Activated CD8-positive, alpha-beta memory T cell treated with anti-CD3 and anti-CD28 coated beads, Interleukin-2, amount 10 ng/mL, durations not matched to agents 7 days and 5 days (primary cell): ENCODE measurements at places on chromosomes 7 and 10.

DNA sequence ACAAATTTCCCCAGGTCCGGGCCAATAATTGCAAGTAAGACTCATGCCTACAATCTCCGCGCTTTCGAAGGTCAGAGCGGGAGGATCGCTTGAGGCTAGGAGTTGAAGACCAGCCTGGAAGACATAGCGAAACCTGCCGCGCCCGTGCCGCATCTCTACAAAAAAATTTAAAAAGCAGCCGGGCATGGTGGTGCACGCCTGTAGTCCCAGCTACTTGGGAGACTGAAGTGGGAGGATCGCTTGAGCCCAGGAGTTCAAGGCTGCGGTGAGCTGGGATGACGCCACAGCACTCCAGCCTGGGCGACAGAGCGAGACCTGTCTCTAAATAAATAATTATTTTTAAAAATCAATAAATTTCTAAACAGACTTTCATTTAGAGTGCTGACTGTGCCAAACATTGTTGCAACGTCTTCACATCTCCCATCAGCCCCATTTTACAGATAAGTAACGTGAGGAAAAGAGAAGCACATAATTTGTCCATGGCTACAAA, 494 bp upstream of the CFAP43 start:
- DNase-seq, result no peak

- DNase-seq, result no peak
Measured at GRCh38 chr10:117140525-117140902, 2.4 kb upstream of the VAX1 start.

- DNase-seq, result no peak
Measured at GRCh38 chr10:7971949-7972348, 82.5 kb upstream of the GATA3 start.

GRCh38 chr10:96646751-96647166, 59.9 kb upstream of the TM9SF3 start:
- DNase-seq, result no peak

DNA sequence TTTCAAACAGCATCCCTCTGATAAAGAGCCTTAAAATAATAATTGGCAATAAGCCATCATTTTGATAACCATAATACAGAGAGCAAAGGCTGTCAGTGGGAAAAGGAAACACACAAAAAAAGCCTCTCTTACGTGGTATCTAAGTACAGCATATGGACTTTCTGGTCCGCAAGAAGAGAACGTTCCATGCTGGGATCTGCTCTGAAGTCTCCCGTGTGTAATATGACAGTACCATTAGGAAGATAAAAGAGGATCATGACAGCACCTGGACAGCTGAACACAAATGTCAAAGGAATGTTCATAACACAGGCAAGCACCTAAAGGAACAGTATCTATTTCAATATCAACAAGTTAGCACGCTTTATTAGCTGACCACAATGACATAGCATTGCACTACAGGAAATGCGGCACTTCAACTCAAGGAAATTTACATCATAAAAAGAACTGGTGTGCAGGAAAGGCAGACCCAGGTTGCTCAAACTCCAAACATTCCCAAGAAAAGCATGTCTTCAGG, 9.9 kb downstream of the DCLRE1A start:
- no peak for DNase-seq

GRCh38 chr10:10699427-10699826, 318.2 kb upstream of the CELF2 start:
- no peak for DNase-seq

DNA sequence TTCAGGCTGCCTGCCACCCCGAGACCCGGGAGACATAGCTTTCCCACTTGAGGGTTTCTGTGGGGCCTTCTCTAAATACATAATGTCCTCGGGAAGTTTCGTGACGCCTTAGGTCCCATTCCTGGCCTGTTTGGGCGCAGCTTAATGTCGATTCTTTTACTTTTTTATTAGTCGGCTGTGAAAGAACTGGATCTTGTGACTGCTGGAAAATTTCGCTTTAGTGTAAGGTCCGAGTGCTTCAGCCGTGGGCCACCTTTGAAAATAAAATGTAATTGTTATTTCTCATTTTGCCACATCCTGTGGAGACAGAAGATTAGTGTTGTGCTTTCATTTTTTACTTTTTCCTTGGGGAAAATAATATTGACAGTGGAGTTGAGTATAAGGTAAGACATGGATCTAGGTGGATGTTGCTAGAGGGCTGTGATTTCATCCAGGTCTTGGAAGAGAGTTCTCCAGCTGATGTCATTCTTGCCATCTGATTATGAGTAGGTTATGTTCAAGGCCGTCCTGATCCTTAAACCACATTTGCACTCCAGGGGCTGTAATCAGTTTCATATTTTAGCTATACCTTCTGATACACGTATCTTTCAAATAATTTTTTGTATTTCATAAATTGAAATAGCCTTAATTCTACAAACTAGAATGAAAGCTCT, 830 bp downstream of the RAB18 start:
- DNase-seq, result no peak

DNA sequence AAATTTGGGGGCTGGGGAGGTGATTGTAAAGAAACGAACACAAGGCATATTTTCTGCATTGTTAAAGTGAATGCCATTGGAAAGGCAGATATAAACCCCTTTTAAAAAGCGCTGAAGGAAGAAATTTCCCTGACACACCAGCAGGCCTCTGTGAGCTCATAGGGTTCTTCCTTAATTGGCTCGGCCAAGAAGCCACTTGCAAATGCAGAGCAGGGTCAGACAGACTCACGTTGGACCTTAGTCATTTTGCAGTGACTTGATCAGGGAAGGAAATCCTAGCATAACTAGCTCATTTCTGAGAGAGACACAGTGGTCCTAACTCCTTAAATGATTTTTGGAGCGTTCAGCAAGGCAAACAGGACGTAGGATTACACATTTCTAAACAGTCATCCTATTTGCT, 1461.4 kb downstream of the GATA3 start:
- no peak for DNase-seq

GRCh38 chr10:112246-112645, 23.0 kb upstream of the ZMYND11 start:
- DNase-seq, result no peak

DNA sequence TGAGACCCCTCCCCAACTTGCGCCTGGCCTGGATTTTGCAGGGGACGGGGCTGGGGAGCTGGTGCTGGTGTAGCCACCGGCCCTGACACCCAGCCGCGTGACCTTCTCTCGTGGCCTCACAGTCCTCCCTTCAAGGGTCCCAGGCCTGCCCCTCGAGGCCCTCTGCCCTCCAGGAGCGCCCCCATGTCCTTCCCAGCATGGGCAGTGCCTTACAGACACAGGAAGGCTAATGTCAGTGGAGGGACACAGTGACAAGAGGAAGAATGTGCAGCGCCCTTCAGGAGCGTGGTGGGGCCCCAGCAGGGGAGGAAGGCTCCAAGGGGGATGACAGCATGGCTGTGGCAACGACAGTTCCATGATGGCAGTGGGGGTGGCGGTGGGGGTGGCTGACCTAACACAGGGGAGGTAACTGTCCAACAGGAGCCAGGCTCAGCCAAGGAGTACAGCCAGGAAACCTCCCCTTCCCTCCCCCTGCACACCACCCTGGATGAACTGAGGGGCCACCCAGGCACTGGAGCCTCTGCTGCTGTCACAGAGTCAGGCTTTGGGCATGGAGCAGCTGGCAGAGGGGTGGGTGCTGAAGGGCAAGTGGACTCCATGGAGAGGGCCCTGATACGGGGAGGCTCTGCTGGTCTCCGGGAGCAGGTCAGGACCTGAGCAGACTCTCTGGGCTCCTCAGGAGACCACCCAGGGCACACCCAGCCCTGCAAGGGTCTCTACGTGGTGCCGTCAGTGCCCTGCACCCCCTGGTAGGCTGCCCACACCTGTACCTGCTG, 76.0 kb upstream of the RET start:
- no peak for DNase-seq

DNA sequence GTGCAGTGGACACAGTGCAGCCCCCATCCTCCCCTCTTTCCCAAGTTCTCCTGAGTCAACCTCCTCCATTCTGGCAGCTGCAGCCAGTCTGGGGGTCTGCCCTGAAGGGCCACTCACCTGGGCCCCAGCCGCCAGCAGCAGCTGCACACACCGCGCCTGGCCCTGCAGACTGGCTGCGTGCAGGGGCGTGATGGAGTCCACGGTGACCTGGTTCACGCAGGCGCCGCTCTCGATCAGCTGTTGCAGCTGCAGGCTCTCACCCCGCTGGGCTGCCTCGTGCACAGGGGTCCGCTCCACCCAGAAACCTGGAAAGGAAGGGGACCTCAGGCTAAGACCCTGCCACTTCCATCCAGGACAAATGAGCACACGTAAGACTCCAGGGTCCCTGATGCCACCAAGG, 13.6 kb downstream of the ASB13 start:
- no peak for DNase-seq

GRCh38 chr7:70657571-70657970, 474.4 kb upstream of the GALNT17 start:
- no peak for DNase-seq

- no peak for DNase-seq
Measured at GRCh38 chr7:131652934-131653333, 96.5 kb upstream of the PODXL start.
